ENCODE measurements at places on chromosomes 16 and 17.

GRCh38 chr16:55349867-55350266 lies 25.9 kb downstream of the IRX6 start:
- DNase-seq, result no peak

DNA sequence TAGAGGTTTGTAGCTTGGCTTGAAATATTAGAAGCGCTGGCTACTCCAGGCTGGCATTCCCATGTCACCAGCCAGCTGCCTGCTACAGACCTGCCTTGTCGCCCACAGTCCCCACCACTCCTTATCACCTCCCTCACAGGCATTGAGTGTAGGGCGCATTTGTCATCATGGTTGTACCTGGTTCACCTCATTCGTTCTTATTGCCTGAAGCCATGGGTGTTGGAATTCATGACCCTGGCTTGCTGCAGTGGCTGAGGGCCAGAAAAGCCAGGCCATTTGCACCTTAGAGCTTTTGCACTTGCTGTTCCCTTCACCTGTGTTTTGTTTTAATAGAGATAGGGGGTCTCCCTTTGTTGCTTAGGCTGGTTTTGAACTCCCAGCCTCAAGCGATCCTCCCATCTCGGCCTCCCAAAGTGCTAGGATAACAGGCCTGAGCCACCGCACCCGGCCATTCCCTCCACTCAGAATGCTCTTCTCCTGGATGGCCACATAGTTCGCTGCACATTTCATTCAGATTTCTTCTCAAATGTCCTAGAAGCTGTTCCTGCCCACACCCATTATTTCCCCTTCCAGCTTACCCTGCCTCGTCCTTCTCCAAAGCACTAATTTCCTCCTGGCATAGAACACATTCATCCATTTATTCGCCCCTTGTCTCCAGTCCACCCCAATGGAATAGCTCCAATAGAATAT lies 97.6 kb downstream of the C16orf78 start:
- no peak for DNase-seq

DNA sequence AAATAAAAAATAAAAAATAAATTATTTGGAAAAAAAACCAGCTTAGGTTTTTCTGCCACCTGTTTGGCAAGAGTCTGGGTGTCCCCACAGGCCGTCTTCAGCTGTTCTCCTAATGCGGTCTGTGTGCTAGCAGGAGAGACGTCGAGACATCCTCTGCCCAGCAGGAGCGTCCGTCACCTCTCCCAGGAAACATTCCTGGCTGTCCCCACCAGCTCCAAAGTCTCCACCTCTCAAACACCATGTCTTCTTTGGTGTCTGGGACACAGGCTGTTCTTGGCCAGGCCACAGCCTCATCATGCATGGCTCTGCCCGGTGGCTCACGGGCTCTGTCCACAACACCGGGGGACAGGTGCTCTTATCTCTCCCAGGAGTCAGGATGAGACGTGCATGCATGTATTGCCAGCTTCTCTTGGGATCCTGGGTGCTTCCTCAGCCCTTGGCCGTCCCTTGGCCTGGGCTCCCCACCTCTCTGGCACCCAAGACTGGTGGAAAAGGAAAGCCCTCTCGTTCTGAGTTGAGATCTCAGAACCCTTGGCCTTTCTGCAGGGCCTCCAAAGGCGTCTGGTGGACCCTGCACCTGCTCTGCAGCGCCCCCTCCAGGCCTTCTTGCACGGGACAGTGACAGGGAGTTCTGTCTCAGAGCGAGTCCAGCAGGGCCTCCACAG lies 84.9 kb upstream of the CBX4 start:
- peak; percentile 77 for DNase-seq

- no peak for DNase-seq
Observed at GRCh38 chr17:80029258-80029974, 6.3 kb downstream of the TBC1D16 start.

GRCh38 chr17:29549177-29549923 lies 17.5 kb downstream of the ABHD15 start:
- DNase-seq, result no peak

DNA sequence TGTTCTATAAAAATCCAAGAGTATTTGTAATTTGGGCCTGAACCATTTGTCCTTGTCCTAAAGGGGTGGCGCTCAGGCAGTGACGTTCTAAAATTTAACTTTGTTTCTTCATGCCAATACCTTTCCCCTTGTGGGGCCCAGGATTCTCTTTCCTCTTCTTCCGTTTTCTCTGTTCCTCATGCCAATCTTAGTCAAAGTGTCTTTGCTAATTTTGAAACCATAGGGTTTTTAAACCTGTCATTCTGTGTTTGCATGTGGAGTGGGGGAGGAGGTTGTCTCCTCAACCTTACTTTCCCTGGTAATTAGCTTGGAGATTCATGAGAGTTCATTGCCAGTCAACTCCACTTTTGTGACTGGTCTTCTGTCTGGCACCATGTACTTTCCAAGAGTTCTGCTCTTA lies 337.1 kb downstream of the MAF start:
- no peak for DNase-seq

DNA sequence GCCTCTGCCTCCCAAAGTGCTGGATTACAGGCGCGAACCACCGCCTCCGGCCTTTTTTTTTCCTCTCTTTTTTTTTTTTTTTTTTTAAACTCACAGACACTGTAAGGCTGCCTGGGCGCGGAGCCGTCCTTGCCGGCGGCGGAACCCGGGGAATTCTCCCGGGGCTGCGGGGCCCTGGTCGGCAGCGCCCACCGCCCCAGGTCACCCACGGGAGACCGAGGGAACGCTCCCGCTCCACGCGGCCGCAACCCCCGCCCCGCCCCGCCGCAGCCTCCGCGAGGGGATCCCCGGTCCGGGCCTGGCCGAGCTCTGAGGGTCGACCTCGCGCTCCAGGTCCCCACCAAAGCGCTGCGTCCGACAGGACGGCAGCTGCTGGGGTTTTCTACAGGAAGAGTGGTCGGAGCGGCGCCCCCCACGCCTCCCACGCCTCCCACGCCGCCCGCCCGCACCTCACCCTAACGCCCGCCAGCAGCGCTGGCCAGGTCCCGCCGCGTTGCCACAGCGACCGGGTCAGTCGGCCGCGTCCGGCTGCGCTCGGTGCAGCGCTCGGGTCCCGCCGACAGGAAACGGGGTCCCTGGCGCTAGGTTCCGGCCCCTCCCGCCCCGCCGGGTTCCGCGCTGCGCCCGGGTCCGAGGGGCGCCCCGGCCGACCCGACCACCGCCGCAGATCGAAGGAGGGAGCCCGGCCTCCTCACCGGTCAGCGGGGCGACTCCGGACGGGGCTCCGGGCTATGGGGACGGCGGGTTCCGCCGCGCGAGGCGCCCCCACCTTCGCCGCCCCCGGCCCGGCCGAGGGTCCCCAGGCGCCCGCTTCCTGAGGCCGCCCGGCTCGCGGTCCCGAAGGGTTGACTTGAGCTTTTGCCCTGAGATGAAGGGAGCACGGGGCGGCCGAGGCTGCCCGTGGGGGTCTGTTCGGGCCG lies at the start of gene CCDC57:
CCDC57 (minus strand) TSS at position 512 of the 920 bp plus-strand sequence. CDS start 10,898 bp downstream, outside the sequence.
- peak; percentile 85 for DNase-seq

- DNase-seq, result no peak
Observed at GRCh38 chr17:82531431-82531881, 11.9 kb downstream of the FOXK2 start.

GRCh38 chr17:39174920-39175694 lies 9.1 kb upstream of the ARL5C start:
- DNase-seq, result peak; percentile 79

DNA sequence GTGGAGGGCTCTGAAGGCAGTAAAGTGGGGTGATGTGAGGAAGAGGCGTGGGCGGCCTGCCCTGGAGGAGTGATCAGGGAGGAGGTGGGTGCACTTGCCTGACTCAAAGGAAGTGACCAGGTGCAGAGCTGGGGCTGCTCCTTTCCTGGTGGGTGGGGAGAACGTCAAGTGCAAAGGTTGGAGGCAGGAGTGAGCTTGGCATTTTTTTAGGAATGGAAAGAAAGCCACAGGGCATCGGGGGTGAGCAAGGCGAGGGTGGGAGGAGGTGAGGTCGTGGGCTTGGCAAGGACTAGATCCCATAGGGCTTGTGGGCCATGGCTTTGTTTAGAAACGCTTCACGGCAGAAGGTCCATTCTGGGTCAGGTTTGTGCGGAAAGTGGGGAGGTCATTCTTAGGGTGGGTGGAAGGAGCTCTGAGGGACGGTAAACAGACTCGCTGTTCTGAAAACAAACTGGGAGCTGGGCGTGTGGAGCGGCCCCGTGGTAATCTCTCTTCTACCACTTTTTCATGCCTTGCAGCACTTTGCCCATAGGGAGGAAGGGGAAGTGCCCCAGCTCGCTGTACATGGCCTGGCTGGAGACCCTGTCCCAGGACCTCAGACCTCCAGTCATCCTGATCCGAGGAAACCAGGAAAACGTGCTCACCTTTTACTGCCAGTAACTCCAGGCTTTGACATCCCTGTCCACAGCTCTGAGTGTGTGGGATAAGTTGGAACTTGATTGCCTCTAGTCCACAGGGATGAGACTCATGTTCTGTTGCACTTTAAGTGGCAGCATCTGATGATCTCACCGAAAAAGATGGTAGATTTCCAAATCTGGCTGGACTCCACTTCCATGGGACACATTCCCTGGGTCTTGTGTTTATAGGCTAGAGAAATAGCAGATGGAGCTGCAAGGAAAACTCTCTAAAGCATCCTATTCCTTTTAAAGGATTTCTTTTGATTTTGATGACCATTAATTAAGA lies 18.9 kb upstream of the HERPUD1 start:
- no peak for DNase-seq

DNA sequence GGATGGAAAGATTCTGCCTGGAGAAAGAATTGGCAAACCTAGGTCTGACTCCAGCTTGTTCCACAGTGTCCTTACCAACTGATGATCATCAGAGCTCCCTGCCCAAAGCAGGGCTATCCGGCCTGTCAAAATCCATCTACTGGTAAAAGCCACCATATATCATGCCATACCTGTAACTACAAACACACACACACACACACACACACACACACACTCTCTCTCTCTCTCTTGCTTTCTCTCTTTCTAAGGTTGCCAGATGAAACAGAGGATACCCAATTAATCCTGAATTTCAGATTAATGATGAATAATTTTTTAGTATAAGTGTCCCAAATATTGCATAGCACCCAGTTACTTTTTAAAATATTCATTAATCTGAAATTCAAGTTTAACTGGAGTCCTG lies 1.5 kb upstream of the MMP28 start:
- DNase-seq, result no peak

- DNase-seq, result no peak
Observed at GRCh38 chr16:52834736-52835465, 217.8 kb downstream of the CHD9NB start.

DNA sequence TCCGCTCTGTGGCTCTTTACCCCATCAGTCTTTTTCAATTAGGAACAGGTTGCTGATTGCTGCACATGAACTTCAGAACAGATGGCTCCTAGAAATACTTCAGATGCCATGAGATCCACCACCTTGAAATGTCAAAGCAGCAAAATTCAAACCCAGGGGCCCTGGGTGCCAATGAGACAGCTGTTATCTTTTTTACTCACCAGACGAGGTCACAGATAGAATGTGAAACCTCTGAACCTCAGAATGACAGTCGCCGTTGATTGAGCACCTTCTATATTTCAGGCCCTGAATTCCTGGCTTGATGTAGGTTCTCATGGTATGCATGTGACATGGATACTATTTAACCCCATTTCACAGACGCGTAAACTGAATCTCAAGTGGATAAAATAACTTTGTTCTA lies 63.0 kb downstream of the MAF start:
- no peak for DNase-seq

- DNase-seq, result no peak
Observed at GRCh38 chr16:27617665-27618064, 67.7 kb downstream of the KATNIP start.

DNA sequence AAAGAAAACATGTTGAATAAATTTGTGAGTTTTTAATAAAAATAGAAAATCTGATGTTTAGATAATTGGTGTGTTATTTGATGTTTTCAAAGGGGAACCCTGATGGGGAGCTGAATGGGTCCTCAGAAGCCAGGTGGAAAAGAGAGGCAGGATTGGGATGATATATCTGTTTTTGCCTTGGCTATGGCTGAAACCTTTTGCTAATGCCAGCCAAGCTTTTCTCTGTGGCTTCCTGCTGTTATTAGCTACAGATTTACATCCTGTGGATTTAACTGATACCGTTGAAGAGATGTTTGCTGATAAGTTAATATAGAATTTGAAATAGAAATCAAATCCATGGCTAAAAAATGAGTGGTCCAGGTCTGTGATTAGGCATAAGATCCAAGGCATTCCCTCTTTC lies 4.2 kb upstream of the AATF start:
- no peak for DNase-seq

DNA sequence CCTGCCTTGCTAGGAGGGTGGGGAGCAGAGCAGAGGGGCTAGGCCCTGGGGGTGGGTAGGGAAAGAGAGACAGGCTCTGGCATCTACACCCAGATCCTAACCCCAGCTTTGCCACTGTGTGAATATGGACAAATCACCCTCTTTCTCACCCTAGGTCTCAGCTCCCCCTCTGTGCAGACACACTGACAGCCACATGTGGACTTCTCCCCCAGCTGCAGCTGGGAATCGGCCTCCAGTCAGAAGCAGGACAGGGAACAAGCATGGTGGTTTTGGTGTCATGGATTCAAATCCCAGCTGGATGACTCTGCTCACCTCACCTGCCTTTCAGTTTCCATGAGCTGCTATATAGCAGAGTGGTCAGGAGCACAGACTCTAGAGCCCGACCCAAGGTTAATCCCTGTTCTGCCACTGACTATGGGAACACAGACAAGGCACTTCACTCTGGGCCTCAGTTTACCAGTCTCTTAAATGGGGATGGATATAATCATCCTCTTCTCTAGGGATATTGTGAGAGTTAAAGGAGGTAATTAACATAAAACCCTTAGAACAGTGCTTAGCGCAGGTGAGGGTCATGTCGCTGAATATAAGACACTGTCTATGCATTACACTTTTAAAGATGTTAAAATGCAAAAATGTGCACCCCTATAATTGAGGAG lies 26.2 kb upstream of the MAP3K14 start:
- no peak for DNase-seq

GRCh38 chr16:71311553-71312158 lies 22.5 kb upstream of the CMTR2 start:
- DNase-seq, result peak; percentile 13

Data from A549 (cell line).